Mammary epithelial cell (primary cell): ENCODE measurements at places on chromosomes 7 and 10. TPM values are rescaled to one million over a fixed set of nuclear protein-coding genes. Genes with fewer than 3 reads are reported as not detected.

The SUN3 gene
- total RNA-seq, result 0.45 TPM in 2 replicates

The ZNF282 gene
- 44.9 and 57.8 TPM in 2 replicates for total RNA-seq

The ABCB4 gene
- not detected in 2 replicates for total RNA-seq

The TFEC gene
- total RNA-seq, result 0.19 TPM in 1 of 2 replicates, not detected in the other

The CHAT gene
- not detected for total RNA-seq

The NCOA4 gene
- 91.2 and 94.2 TPM in 2 replicates for total RNA-seq

The ACBD7 gene
- total RNA-seq, result 0.33 TPM

The ADAM22 gene
- 0.67 TPM for total RNA-seq

The DENND2A gene
- 0.37 and 1.6 TPM in 2 replicates for total RNA-seq

The MYL10 gene
- total RNA-seq, result not detected in 2 replicates

The RASA4 gene
- total RNA-seq, result 2.2 TPM

The IRF5 gene
- total RNA-seq, result 10.9 and 11.0 TPM in 2 replicates

The CPED1 gene
- total RNA-seq, result 1.7 TPM

The TFPI2 gene
- 0.33 TPM for total RNA-seq

The PON2 gene
- total RNA-seq, result 89.2 TPM

The NEBL gene
- 0.72 and 1.9 TPM in 2 replicates for total RNA-seq
